ENCODE measurements at places on chromosomes 11 and 22.

DNA sequence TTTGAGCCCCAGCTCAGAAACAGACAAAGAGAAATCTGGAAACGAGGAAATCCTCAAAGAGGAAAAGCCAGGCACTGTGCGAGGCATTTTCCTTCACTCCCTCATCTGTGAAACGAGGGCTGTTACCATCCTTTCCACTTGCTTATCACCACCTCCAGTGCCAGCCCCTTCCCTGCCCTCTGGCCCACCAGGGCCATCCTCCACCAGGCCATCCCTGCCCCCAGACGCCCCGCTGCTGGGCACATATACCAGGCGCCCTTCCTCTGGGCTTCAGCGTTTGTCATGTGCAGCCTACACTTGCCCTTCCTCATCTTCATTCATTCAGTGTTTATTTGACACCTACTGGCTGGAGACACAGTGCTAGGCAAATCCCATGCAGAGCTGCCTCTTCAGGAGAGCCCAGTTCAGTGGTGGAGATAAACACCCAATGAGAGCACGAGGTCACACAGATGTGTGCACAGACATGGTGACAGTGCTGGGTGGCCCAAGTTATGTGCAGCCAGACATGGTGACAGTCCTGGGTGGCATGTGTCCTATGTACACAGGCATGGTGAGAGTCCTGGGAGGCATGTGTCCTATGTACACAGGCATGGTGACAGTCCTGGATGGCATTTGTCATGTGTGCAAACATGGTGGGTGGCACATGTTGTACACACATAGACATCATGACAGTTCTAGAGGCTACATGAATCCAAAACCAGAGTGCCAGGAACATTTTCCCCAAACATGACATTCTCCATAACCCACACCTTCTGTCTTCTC is 9.7 kb downstream of the SPTBN2 start:
- DNase-seq: no peak

DNA sequence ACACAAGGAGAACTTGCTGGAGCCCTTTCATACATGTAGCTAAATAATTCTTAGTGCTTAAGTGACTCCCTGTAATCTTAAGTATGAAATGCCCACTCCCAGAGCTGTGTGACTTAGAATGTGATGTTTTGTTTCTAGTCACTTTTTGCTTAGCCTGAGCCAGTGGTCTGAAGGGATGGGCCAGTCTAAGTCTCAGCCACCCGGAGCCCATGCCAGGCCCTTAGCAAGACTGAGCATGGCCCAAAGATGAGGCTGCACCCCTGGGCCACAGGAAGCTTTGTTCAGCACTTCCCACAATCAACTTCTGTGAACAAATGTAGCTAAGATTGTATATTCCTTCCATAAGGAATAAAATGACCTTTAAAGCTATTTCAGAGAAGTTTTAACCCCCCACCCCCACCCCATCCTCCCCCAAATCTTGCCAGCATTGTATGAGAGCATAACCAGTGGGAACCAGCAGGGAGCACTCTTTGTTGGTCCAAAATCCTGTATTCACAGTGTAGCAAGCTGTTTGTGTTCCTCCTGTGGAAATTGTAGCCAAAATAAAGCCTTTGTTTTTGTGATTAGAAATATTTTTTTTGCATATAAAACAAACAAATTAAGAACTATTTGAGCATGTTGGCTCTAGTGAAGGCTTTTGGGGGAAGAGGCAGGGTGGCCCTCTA is 73.8 kb upstream of the GAL start:
- no peak for DNase-seq

GRCh38 chr22:30212996-30213441 is 33.5 kb downstream of the LIF start:
- no peak for DNase-seq

GRCh38 chr11:130710021-130710420 is 206.3 kb downstream of the SNX19 start:
- DNase-seq: no peak

DNA sequence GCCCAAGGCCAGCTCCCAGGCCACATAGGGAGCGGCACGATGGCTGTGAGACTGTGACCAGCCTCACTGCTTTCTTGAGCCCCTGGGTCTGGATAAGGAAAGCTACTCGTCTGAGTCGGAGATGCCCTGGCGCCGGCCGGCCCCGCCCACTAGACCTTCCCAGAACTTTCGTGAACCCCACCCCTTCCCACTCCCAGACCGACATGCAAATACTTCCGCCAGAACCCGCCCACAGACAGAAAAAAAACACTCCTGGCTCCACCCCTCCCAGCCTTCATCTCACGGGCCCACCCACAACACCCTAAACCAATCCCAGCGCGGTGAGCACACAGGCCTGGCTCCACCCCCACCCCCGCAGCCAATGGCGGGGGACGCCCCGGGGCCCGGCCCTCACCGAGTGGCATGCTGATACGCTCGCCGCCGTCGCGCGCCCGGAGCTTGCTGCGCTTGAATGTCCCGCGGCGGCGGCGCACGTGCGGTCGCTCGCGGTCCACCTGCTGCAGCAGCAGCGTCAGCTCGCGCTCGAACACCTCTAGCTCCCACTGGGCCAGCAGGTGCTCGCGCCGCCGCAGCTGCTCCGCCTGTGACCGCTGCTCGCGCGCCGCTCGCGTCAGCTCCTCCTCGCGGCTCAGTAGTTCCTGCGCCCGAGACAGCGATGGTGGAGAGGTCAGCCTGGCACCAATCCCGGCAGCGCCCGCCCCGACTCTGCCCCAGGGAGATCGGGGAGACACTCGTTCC is 7.0 kb downstream of the MAP3K11 start:
- no peak for DNase-seq

DNA sequence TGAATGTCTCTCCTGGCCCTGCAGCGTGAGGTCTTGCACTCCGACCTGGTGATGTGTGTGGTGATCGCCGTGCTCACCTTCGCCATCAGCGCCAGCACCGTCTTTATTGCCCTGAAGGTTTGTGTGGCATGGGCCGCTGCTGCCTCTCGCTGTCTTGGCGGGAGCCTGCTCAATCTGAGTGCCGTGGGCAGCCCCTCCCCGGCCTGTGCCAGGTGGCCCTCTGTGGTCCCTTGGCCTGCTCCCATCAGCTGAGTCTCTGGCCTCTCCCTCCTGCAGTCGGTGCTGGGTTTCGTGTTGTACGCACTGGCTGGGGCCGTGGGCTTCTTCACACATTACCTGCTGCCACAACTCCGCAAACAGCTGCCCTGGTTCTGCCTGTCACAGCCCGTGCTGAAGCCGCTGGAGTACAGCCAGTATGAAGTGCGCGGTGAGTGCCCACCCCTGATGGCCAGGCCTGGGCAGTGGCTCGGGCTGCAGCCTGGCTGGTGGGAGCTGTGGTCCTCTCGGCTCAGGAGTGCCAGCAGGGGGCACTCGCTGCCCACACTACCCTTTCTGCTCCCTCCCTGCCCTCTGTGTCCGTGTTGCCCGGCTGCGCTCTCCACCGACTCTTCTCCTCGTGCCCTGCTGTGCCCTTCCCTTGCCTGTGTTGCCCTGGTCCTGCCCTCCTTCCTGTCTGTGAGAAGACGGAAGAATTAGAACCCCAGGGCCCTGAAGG is 10.2 kb downstream of the PCNX3 start:
- no peak for DNase-seq

GRCh38 chr22:44883011-44883421 is 126.8 kb downstream of the PHF21B start:
- no peak for DNase-seq

DNA sequence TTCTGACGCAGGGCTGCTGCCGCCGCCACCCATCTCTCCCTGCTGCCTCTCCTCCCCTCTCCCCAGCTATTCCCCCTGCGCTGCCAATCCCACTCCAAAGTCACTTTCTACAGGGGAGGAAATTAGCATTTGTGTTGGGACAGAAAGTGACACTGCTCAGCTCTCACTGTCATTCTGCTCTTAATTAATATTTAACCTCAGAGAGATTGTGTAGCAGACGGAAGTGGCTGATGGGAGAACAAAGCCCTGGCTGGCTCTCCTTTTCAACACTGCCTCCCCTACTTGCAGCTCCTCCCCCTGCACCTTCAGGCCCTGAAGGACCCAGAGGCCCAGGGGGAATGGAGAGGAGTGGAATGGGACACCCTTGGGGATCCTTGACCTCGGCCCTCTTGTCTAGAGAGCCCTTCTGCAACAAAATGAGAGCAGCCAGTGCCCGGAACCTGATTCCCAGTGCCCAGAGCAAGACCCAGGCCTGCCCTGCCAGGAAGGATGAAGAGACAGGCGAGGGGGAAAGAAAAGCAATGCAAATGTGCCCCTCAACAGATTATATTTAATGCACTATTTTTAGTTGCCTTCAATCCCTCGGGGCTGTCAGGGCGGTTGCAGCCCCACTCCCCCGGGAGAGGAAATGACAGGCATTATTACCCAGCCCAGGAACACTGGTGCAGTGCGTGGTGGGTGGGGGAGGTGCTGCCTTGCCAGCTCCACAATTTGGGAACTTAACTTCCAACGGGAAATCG is 14.6 kb upstream of the NRGN start:
- no peak for DNase-seq

GRCh38 chr11:45270946-45271716 is 15.0 kb downstream of the SYT13 start:
- DNase-seq: no peak

GRCh38 chr11:109986488-109986887 is 106.7 kb upstream of the ZC3H12C start:
- DNase-seq: no peak

GRCh38 chr22:36352803-36353507 is 34.8 kb downstream of the MYH9 start:
- DNase-seq: no peak

GRCh38 chr11:63019506-63019905 is 3.9 kb upstream of the SLC22A8 start:
- DNase-seq: no peak

GRCh38 chr22:44344407-44344806 is 31.7 kb upstream of the SHISAL1 start:
- DNase-seq: no peak

- no peak for DNase-seq
Observed at GRCh38 chr11:70226967-70227366, 23.9 kb downstream of the FADD start.

DNA sequence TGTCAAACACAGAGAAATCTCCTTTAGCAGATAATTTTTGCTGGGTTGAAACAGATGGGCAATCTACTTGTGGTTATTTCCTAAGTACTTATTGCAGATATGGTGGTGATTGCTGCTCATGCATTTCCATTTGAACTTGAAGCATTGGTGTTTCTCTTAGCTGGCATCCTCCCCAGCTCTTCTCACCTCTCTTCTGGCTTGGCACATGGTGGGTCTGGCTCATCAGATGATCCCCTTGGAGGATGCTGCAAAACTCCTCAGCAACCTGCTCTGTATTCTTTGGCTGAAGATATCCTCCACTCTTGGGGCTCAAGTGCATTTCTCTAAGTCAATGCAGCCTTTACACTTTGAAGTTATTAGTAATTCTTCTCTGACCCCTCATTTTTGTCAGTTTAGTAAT is 87.3 kb upstream of the MYO18B start:
- DNase-seq: no peak

Data from GOT3 (cell line).